ENCODE measurements at places on chromosomes 7 and 10.
A peak's percentile ranks its signal among the peaks of the same experiment; 100 is the strongest.

GRCh38 chr10:71247414-71247705, 35.0 kb downstream of the UNC5B start:
- DNase-seq = no peak

DNA sequence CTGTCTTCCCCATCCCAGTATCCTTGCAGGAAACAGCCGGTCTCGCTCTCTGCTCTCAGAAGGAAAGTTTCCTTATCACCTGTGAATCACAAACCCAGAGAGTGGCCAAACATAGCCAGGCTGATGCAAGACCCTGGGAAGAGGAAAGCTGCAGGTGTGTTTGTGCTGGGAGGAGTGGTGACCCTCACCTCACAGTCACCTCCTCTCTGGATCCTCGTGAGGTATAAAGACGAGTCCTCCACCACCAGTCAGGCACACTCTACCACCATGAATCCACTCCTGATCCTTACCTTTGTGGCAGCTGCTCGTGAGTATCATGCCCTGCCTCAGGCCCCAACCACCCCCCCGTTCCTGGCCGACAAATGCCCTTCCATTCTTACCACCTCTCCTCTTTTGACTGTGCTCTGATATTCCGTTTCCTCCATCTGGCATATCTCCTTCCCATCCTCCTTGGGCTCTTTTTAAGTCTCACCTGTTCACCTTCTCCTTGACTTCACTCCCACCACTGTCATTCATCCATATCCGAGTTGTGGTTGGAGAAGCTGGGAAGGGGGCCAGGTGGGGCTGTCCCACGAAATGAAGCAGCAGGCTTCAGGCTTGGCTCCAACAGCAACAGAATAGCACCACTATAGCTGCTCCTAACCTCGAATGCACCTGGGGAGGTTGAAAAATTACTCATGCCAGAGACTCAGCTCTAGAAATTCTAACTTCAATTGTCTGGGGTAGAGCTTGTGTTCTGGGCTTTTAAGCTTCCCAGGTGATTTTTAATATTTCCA, at the start of gene PRSS1:
TSS of gene PRSS1 (plus strand) at position 255 of the 776 bp plus-strand sequence. CDS start at position 268, 13 bp downstream.
- no peak for DNase-seq

- DNase-seq = no peak
These were observed 353.7 kb upstream of the AKR1E2 start for GRCh38 chr10:4472190-4472904.

DNA sequence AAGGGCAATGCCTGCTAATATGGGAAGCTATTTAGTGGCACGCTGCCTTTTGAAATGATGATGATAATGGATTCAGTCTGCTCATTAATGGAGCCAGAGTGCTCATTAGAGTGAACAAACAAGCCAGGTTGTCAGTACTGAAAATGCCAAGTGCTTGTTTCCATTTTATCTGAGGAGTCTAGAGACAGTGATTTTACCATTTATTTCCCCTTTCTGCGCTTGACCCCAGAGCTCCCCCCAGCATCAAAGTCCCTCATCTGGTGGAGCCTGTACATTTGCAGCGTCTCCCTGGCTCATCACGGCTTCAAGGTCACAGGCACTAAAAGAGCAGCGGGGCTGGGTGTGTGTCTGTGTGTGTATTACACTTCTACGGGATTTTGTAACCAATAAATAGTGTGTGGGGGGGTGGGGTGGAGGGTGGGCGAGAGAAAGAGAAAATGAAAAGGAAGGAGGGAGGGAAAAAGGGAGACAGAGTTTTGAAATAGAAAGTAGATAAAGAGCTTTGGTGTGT, 553.8 kb downstream of the TFEC start:
- no peak for DNase-seq

GRCh38 chr7:131057015-131057793, 270.5 kb upstream of the MKLN1 start:
- DNase-seq = peak; percentile 97

DNA sequence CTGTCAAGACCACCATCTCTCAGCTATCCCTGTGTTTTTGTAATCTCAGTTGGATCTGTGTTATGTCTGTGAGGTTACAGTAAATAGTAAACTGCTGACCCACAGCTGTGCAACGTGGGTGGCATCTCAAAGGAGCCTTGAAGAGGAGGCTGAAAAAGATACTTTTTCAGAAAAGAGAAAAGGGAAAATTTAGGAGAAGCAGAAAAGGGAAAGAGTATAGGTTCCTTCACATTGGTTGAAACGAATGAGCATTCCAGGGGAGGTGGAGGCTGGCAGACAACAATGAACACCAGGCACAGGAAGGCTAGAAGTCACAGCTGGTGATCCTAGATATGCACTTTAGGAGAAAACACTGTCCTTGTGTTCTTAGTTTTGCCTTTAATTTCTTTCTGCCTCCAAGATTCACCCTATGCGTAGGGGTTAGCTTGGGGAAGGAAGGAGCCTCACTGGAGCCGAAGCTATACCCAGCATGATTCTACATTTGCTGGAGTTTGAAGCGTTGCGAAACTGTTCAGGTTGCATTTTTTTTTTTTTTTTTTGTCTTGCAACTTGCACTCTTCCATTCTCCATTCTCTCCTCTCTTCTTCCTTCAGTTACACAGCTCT, 18.3 kb downstream of the CPED1 start:
- DNase-seq = peak; percentile 56

DNA sequence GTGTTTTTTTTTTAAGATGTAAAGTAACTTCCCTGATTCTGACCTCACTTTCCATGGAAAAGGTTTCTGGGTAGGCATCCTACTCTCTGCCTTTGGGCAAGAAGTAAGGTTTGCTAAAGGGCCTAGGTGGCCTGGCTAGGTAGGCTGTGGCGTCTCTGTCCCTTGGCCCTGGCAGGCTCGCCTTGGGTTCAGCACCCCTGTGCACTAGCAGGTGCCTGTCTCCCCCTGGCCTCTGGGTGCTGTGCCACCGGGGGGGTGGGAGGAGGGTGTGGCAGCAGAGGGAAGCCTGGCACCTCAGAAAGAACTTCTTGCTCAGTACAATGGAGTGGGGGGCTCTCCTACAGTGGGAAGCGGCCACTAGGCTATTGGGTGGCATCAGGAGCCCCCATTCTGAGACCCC, 14.0 kb downstream of the TECPR1 start:
- DNase-seq = no peak

DNA sequence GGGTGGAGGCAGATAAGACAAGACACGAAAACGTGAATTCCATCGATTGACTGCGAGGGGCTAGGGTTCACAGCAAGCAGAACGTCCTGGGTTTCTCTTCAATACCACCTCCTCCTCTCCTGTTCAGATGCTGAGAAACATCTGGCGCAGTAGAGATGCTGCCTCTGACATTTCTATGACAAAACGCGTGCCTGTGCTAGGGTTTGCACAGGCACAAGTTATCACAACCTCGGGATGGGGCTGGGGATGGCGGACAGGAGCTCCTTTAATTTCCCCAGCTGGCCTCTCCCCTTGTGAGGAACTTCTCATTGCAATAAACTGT, 99.8 kb upstream of the SVIL start:
- no peak for DNase-seq

- no peak for DNase-seq
These were observed 266.9 kb downstream of the TNS3 start for GRCh38 chr7:47314728-47315607.

DNA sequence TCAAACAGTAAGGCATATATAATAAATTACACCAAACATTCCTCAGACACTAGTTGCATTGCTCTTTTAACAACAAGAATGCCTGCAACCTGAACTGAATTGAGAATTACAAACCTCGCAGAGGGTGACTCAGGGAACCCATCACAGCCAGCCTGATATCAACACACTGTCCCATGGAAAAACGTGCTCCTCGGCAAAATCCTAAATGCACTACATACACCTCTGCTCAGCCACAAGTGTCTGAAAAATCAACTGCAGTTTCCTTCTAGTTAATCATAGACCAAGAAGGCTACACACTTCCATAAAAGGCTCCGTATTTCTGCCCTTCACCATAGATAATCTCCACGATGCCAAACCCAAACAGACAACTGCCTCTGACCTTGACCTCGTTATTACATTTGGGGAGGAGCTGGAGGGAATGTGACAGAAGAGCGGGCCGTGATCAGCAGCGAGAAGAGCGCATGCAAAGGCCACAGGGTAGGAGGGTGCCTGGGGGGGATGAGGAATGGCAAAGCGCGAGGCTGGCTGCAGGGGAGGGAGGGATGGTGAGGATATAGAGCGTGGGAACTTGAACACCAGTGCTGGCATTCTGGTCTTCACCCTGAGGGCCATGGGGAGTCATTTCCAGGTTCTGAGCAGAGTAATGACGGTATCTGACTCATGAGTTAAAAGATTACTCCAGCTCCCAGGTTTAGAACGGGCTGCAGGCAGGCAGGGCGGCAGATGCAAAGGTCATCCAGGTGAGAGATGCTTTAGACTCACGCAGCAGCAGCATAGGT, 201.9 kb upstream of the FRMD4A start:
- peak; percentile 70 for DNase-seq

DNA sequence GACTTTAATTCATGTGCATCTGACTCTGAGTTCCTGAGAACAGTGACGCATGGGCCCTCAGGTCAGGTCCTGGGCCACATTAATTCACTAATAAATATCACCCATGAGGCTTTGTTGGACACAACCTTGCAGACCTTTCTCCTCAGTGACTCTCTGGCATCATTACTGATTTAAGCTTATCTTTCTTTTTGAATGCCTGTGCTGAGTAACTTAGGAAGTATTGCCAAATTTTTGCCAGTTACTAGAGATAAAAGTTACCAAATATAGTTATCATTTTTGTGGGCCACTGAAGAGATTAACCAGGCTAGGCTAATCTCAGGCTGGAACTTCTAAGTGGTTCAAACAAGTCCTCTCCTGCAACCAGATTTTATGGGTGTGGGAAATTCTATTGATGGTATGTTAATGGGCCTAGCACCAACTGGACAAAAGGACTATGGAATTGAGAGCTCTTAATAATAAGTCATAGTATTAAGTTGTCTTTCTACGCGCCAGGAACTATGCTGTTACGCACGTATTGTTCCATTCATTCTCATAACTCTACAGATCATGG, 28.8 kb upstream of the PRTFDC1 start:
- peak; percentile 100 for DNase-seq

DNA sequence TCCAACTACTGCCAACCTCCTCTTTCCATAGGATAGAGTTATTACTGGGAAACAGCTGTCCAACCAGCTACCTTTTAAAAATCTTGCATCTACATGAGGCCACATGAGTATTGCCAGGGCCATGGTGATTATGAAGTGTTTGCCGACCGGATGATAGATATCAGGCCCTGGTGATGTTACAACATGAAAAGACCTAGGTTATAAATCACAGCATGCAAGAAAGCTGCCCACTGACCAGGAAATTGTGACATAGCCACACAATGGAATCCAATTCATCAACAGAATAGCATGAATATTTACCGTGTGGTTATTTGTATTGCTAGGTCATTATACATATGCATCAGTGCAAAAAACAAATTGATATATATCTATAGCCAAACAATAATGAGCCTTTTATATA, 517.0 kb downstream of the INHBA start:
- DNase-seq = peak; percentile 78

DNA sequence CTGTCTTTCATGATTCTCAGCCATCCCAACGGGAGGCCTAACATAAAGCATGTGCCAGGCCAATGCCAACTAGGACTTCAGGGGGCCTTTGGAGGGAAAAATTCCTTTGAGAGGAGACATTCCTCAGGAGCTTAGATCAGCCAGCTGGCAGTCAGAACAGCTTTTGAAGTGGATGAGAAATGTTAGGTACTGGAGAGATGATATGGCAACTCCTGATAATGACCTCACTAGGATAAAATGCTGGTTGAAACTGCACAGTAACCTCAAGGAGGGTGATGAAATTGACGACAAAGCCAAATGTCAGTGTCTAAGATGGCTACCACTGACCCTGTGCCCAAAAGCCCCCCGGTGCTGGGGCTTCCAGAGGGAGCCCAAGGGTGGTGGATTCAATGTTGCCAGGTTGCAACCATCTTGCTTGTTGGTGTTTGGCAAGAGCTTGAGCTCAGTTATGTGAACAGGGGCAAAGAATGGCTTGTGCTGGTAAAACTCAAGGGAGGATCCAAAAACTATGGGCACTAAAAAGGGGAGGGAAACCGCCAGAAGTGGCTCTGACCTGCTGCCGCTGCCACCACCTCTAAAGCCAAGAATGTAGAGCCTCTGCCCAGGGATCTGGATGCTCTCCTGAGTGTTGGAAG, 121.2 kb downstream of the UBE2H start:
- DNase-seq = peak; percentile 98

GRCh38 chr10:16986406-16987205, 143.0 kb downstream of the CUBN start:
- peak; percentile 31 for DNase-seq

GRCh38 chr7:45977256-45977780, 56.2 kb upstream of the IGFBP3 start:
- no peak for DNase-seq

- DNase-seq = no peak
These were observed at the start of gene TTYH3 for GRCh38 chr7:2631946-2632732. Gene TTYH3 (plus strand): TSS chr7:2631986. CDS start chr7:2632156, 170 bp downstream.

DNA sequence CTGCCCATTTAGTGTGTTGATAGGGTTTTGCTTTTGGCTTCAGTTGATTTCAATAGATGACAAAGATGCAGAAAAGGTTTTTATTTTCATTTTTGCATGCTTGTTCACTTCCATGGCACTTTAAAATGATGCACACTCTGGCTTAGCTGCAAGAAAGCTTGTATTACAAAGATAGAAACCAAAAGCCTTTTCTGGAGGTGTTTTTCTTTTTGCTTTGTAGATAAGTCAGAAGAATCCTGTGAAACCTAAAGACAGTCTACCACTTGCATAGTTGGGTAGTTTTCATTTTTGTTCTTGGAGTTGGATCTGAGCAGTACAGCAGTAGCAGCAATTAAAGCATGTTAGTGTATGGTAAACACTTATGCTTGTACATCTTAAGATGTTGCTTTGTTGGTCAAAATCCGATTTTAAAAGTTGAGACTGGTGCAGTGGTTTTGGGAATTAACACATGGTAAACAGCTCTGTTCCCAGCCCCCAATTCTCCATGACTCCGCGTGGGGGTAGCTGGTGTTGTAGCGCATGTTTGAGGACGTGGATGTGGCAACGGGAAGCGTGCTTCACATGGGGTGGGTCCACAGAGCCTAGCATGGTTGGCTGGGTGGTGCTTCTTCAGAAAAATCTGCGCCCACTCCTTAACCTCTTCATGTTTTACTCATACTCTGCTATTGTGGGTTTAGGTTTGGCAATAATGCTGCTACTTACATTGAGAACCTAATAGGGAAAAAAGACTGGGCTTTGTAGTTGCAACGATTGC, 19.8 kb downstream of the CCNY start:
- peak; percentile 75 for DNase-seq

DNA sequence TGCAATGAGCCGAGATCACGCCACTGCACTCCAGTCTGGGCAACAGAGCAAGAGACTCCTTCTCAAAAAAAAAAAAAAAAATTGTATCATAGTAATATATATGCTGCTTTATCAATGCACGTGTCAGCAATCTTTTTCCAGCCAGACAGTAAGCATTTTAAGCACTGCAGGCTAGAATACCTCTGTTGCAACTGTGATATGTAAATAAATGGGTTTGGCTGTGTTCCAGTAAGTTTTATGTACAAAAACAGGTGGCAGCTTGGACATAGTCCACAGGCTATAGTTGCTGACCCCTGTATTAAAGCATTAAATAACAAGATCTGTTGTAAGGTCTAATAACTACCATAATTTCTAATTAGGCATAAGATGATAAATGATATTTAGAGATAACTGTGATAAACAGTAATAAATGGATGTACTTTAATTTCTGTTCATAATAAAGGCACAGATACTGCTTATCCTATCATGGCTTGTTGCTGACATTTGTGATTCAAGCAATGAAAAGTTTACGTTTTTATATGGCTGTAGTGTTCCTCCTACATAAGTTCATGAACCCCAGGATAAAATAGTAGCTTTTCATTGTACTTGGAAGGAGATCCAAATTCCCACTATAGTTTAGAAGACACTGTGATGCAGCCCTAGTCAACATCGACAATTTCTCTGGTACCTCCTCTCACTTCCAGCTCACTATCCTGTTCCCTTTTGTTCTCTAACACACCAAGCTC, 161.4 kb downstream of the ELMO1 start:
- DNase-seq = no peak

GRCh38 chr10:76041551-76041950, 610.1 kb downstream of the LRMDA start:
- no peak for DNase-seq
